B cell (primary cell): ENCODE measurements at places on chromosomes 16 and 17.

- no peak for DNase-seq
Observed at GRCh38 chr16:78269256-78269655, 169.8 kb downstream of the WWOX start.

GRCh38 chr17:28394337-28395116, 11.5 kb downstream of the SLC46A1 start:
- DNase-seq: no peak

- no peak for DNase-seq
Observed at GRCh38 chr16:84643180-84643583, 5.1 kb upstream of the KLHL36 start.

DNA sequence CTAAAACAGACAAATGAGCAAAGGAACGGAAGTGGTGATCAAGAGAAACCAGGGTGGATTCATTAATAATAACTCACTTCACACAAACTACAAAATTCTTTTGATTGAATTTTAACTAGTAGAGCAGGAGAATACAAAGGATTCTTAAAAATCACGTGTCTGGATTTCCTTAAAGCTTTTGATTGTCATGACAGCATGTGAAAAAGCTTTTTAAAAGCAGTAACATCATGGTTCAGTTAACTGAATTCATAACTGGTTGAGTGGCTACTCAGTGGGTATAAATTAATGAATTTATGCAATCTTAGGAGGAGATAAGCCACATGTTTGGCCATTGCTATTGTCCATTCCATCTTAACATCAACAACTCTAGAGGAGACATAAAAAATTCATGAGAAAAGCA, 333.2 kb downstream of the SLC39A11 start:
- no peak for DNase-seq

GRCh38 chr16:31364421-31364820, 9.4 kb downstream of the ITGAX start:
- no peak for DNase-seq

DNA sequence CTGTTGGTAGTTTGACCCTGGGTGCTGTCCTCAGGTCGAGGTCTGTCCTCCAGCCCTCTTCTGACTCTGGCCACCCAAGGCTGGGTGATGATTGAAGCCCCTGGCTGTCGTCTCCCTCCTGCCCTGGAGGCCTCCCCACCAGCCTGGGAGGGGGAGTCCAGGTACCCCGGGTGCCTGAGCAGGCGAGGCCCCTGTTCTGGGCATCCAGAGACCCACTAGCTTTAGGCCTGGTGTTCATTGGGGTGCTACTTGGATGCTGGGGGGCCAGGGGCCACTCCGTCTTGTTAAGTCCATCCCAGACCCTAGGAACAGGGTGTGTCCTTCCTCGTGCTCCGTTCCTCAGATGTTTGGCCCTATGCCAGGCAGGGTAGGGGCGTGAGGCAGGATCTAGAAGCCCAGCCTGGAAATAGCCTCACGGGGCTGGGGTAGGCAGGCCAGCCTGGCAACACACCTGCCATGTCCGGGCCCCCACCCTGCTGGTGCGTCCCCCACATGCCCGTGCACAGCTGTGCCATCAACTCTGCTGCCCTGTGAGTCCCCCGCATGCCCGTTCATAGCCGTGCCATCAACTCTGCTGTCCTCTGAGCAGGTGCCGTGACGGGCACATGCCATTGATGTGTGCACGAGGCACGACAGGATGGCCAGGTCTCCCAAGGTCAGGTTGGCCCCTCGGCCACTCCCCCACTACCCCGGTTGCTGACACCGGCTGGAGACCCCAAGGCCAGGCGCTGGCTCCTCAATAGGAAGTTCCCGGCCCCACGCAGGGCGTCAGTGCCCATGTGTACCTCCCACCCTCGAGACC, 36.9 kb downstream of the GINS2 start:
- no peak for DNase-seq

DNA sequence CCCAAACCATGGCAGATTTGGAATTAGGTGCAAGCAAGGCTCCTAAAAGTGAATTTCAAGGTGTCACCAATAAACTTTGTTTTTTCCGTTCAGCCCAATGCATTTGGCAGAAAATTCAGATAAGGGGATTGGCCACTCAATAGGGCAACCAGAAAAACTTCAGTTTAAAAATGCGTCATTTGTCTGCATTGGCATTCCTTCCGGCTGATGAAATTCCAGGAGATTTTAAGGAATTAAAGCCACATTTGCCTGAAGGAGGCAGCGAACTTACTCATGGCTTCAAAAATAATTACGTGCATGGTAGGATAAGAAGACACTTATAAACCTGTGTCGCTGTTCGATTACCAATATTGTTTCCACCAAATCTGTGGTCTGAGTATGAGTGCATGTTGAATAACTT, 151.9 kb downstream of the SALL1 start:
- DNase-seq: no peak

DNA sequence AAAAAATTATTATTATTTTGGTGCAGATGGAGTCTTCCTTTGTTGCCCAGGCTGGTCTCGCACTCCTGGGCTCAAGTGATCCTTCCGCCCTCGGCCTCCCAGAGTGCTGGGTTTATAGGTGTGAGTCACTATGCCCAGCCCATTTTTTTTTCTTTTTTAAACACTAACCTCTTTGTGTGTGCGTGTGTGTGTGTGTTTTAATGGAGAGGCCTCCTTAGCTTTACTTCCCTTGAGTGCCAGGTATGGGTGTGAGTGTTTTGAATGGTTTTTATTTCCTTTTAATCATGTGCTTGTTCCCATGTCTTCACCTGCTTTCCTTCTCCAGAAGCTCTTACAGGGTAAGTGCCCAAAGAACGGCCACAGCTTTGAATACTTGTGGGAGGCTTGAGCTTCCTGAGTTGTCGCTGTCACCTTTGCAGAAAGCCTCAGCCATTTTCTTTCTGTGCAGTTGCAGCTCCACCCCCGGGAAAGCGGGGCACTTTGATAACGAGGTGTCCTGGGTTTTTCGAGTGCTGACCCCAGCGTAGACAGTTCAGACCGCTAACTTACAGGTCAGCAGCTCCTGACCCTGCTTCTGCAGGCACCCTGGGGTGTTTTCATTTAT, 22.6 kb downstream of the AKAP1 start:
- no peak for DNase-seq

GRCh38 chr16:66830422-66831404, at the start of gene NAE1:
Gene NAE1 (minus strand): TSS chr16:66830976. CDS start chr16:66830899, 77 bp downstream.
- peak; percentile 95 for DNase-seq

- peak; percentile 43 for DNase-seq
Observed at GRCh38 chr17:60971515-60972369, 294.1 kb downstream of the BCAS3 start.

DNA sequence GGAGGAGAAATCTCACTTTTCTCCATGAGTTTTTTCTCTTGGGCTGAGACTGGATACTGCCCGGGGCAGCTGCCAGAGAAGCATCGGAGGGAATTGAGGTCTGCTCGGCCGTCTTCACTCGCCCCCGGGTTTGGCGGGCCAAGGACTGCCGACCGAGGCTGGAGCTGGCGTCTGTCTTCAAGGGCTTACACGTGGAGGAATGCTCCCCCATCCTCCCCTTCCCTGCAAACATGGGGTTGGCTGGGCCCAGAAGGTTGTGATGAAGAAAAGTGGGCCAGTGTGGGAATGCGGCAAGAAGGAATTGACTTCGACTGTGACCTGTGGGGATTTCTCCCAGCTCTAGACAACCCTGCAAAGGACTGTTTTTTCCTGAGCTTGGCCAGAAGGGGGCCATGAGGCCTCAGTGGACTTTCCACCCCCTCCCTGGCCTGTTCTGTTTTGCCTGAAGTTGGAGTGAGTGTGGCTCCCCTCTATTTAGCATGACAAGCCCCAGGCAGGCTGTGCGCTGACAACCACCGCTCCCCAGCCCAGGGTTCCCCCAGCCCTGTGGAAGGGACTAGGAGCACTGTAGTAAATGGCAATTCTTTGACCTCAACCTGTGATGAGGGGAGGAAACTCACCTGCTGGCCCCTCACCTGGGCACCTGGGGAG, 19.1 kb downstream of the NGFR start:
- no peak for DNase-seq

GRCh38 chr17:61444831-61445230, 7.4 kb upstream of the TBX4 start:
- no peak for DNase-seq

GRCh38 chr16:71297341-71297634, 8.1 kb upstream of the CMTR2 start:
- DNase-seq: no peak

DNA sequence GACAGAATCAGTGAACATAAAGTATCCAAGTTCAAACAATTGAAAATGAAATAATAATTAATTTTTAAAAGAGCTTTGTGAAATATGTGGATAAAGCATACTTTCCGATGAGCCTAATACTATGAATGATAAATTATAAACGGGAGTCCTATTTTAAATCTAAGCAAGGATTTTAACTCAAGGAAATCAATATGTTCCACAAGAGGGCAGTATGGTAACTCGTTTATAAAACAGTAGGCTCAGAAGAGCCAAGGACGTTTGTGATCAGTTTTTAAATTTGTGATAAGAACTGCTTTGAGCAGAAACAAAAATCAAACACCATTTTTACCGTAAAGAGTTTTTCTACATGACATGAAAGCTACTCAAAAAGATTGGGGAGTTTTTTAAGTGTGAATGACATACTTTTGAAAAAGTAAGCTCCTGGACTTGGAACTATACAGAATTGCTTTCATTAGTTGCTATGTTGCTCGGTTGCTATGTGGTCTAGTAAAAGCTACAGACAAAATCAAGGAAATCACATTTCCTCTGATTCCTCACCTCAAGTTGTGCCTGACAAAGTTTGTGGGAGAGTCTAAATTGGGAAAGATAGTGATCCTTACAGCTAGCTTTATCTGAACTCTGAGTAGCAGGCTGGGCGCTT, 11.8 kb upstream of the TEKT1 start:
- peak; percentile 67 for DNase-seq

DNA sequence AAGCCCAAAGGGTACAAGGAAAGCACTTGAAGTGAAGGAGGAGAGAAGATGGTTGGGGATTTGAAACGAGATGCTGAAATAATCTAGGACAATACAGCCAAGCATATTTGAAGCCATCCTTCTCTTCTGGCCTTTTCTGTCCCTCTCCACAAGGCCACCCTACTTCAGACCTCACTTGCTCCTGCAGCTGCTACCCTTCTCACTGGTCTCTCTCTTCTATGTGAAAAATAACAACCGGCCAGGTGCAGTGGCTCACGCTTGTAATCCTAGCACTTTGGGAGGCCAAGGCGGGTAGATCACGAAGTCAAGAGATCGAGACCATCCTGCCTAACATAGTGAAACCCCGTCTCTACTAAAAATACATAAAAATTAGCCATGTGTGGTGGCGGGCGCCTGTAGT, 33.2 kb upstream of the HAPSTR1 start:
- DNase-seq: no peak

DNA sequence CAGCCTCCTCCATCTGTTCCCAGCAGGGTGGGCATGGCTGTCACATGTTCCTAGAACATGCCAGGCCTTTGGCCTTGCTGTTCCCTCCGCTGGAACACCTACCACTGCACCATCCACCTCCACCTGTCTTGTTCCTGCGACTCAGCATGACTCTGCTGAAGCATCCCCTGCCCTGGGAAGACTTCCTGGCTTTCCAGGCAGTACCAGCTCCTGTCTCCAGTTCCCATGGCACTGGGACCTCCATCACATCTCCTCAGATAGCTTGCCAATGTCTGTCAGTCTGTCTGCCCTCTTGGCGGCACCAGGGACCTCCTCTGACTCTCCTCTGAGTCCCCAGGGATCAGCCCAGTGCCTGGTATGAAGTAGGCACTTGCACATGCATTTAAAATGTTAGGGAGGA, 15.7 kb downstream of the PDP2 start:
- DNase-seq: no peak

- DNase-seq: no peak
Observed at GRCh38 chr17:59542960-59543635, 22.3 kb upstream of the DHX40 start.

- DNase-seq: no peak
Observed at GRCh38 chr17:62933501-62934385, 32.3 kb upstream of the TANC2 start.

- DNase-seq: peak; percentile 87
Observed at GRCh38 chr16:10509534-10510025, 70.8 kb downstream of the EMP2 start.

DNA sequence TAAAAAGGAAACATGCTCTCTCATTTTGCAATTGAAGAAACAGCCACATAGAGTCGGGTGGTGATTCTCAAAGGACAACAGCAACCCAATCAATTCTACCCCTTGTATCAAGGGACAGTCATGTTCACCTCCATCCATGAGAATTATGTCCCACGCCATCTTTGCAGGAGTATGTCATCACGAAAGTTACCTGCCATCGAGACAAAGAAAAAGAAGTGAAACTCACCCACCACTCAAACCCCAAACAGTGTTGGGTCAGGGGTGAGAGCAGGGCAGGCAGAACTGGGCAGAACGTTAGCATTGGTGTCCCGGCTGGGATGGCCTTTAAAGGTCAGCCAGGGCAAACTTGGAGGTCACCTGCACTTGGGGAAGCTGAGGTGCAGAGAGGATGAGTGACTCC, 24.2 kb upstream of the HNF1B start:
- no peak for DNase-seq

- no peak for DNase-seq
Observed at GRCh38 chr16:20242568-20243255, 84.6 kb downstream of the GP2 start.

DNA sequence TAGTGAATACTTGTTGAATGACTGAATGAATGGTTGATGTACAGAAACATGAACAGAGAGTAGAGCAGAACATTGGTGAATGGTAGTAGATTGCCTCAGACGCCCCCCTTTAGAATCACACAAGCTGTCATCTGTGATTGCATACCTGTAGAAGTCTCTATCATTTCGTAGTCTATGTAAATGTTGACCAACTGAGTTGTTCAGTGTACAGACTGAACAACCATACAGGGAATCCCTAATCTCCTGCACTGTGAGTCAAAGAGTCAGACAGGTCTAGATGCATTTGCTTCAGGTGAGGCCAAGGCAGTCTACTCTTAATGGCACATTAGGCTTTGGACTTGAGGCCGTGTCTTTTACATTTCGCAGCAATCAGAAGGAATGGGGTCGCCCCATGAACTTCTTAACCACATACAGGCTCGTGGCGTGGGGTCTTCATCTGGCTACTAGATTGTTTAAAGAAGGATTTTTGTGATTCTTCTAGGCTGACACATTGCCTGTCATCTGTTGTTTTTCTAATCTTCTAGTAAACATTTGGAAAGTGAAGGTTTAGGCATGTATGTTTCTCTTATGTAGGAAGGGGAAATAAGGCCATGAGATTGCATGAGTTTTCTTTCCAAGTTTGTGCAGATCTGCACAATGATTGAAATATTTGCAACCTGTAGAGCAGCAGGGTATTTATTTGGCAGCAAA, 157.4 kb downstream of the WWOX start:
- DNase-seq: no peak

DNA sequence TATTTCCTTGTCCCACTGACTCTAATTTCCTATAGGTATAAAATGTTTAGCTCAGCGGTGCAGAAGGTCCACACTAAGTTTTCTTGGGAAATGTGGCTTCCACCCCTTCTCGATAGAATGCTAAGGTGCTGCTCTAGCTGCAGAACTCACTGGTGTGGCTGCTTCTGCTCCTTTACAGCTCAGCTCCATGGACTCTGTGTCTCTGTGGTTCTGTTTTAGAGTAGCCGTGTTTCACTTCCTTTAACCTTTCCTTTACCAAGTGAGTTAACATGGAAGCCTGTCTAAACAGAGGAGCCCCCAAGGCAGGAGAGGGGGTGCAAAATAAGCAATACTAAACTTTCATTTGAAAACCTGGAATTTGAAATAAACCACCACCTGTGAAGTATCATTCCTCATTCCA, 65.3 kb downstream of the SPECC1 start:
- DNase-seq: peak; percentile 17
